ENCODE measurements at places on chromosomes 12 and 14.
A peak's percentile ranks its signal among the peaks of the same experiment; 100 is the strongest.

- DNase-seq, result no peak
Observed at GRCh38 chr14:55450124-55450523, 9.7 kb upstream of the TBPL2 start.

DNA sequence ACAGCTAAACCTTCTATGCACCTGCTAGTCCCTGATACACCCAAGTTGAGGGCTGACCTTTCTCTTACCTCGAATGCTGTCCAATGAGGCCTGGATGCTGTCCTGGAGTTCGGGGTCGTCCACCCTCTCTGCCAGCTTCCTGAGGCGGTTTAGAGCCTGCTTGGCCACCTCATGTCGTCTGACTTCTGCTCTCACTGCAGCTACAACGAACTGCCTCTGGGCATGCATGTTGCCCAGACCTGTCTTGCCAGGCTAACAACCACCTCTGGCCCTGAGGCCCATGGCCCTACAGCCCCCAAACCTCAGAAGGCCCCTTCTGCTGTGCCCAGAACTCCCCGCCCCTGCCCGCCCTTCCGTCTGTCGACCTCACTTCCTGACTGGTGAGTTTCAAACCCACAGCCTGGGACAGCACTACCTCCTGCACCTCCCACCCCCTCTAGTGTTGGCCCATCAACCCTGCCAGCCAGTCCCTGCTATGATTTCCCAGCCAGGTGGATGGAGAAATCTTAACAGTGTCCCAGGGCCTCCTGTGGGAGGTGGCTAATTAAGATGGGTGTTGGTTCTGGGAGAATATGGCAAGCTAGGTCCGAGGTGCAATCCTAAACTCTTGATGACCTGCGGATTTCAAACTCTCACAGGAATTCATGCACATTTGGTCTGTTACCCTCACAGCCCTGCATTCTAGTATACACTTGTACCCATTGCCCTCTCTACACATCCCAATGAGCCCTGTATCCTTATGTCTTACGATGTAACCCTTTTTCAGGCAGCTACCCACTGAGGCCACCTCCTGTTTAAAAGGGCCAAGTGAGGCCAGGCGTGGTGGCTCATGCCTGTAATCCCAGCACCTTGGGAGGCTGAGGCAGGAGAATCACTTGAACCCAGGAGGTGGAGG lies 2.7 kb upstream of the TSPAN31 start:
- peak; percentile 38 for DNase-seq

DNA sequence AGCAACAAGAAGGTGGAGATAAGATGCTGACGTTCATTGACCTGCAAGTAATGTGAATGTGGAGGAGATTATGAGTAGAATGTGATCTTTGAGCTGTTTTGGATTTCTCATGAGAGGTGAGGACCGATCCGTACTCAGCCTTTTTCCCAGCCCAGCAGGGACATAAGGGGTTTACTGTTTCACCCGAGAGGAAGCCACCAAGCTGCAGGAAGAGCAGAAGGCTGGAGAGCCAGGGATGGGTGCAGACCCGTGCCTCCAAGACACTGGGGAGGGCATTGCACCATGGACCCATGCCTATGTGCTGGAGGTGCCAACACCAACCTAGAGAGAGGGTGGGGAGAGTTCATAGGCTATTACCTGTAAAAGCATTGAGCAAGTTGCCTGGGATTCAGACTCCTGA lies 206.0 kb upstream of the DIO3 start:
- no peak for DNase-seq

DNA sequence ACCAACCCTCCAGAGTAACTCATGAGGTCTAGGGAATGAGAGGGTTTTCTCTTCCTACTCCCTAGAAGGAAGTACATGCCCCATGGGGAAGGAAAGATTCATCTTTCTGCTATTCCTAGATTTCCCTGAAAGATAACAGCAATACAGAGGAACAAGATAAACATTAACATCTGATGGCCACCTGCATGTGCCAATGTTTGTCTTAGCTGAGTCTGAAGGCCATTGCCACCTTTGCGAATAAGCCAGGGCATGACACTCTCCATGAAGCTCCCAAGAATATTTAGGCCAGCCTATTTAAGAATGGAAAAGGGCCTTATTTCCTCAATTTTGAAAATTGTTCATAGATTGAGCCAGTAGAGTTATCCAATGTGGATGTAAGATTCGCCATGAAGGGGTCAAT lies 26.0 kb downstream of the IGF1 start:
- DNase-seq, result no peak

- no peak for DNase-seq
Observed at GRCh38 chr14:90569606-90570387, 173.0 kb downstream of the CALM1 start.

DNA sequence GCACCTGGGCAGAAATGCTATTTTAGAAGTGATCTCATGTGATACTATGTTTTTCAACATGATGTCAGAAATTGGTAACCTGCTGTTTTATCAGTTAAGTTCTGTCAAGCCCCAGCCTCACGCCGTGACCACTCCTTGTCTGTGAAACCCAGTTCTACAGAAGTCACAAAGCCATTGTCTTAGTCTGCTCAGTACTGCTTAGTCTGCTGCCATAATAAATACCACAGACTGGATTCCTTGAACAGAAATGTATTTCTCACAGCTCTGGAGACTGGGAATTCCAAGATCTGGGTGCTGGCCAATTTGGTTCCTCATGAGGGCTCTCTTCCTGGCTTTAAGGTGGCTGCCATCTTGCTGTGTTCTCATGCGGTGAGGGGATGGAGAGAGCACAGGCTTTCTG lies 176.9 kb downstream of the PRKCH start:
- no peak for DNase-seq

DNA sequence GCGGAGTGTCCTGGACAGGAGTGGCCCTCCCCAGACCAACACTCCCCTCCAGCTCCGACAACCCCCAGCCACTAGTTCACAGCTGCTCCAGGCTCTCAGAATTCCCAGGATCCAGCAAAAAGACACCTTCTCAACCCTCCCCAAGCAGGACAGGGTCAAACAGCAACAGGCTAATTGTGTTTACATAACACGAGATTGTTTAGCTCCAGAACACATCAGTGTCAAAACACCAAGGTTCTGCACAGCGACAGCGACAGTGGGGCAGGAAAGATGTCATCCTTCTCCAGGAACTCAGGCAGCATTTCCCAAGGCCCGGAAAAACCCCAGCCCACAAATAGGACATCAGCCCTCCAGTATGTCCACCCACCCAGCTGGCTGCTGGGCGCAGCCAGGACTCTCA lies 16.5 kb downstream of the ITPK1 start:
- DNase-seq, result no peak

- no peak for DNase-seq
Observed at GRCh38 chr14:52741865-52742264, 11.9 kb downstream of the STYX start.

DNA sequence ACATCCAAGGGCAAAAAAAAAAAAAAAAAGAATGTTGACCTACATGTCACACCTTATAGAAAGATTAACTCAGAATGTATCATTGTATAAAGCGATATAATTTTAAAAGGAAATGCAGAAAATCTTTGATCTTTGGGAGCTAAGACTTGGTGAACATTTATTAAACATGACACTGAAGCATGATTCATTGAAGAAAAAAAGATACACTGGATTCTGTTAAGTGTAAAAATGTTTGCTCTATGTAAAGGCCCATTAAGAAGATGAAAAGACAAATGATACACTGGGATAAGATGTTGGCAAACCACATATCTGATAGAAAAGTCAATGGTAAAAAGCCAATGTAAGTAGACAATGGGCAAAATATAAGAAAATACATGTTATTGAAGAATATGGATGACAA lies 1131.0 kb downstream of the AACS start:
- no peak for DNase-seq

DNA sequence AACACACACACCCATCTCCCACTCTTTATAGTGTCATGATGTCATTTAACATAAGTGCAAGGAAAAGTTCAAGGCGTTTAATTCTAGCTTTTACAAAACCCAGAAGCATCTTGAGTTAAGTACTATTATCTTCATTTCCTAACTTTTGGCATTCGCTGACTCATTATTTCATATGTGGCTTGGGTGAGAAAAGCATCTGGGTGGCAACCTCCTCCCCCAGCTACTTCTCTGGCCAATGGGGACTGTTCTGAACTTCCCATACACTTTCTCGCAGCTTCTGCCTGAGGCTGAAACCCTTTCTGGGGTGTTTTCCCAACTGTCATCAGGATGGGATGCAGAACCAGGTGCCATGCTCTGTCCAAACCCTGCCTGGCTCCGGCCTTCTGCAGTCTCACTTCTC lies 2.8 kb upstream of the MARK3 start:
- DNase-seq, result peak; percentile 84

DNA sequence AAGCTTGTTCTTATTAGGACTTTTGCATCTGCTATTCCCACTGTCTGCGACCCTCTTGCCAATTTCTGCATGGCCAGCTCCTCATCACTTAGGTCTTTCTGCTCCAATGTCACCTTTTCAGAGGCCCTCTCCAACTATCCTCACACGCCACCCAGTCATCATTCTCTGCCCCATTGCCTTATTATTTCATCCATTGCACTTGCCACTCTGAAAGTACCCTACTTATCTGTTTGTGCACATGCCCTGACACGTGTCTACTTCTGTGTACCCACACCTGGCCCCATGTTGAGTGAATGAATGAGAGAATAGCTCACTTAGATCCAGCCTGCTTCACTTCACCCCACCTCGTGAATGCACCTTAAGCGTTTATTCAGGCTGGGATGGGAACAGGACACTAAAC lies 218.7 kb upstream of the TBX3 start:
- DNase-seq, result no peak

- DNase-seq, result no peak
Observed at GRCh38 chr12:49489154-49489553, 49.7 kb upstream of the KCNH3 start.
